ENCODE measurements at places on chromosomes 3 and 15. TPM values are rescaled to one million over a fixed set of nuclear protein-coding genes. Genes with fewer than 3 reads are reported as not detected.
A peak's percentile ranks its signal among the peaks of the same experiment; 100 is the strongest.

Gene GHSR
- not detected for total RNA-seq

DNA sequence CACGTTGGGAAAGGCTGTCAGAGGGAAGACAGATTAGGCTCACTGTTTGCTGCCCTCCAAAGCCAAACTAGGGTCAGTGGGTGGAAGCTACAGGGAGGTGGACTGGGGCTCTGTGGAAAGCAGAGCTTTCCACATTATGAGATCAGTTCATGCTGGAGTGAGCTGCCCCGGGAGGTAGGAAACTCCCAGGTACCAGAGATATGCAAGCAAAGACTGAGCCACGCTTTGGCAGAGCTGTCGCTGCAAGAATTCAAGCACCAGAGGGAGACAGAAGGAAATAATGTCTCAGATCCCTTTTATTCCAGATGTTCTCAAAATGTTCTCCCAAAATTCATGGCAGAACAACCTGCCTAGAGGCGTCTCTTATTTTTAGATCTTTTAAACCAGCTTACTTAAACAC is 286.6 kb downstream of the WDR72 start:
- no peak for DNase-seq

Gene RPP25
- total RNA-seq: 7.6 TPM

GRCh38 chr15:81886591-81886990 is 159.2 kb downstream of the MEX3B start:
- DNase-seq: no peak

Gene FILIP1L
- 19.8 TPM for total RNA-seq

DNA sequence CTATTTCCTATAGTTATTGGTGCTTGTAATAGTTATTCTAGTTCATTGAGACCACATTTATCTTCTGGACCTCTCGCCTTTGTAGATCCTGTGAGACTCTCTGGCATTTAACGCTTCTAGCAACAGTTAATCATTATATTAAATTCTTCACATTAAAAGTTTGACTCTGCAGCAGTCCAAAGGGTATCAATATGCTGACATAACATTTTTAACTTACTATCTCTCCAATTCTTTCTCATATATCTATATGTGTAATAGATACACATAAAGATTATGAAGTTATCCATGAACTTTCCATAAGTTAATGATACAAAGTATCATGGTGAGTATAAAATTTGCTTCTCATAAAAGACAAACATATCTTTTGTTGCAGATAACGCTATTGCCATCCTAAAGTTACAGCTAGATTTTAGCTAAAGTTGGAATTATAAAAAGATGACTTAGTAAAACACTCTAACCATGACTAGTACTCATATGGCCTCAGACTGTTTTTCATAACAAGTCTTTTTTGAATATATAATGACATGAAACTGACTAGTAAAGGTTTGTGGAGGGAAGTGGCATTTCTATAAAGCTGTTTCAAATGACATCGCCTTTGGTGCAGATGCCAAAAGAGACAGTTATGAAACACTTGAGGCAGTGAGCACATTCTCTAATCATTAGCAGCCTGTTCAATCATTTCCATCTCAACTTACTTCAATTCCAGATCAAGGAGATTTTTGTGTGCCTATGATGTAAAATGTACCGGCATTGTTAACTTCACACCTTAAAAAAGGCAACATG is 379.3 kb upstream of the CBLB start:
- DNase-seq: no peak

Gene AHSG
- not detected for total RNA-seq

GRCh38 chr3:29267226-29267625 is 13.6 kb upstream of the RBMS3 start:
- no peak for DNase-seq

- DNase-seq: no peak
Observed at GRCh38 chr3:77324105-77324504, 284.2 kb downstream of the ROBO2 start.

Gene CCDC191
- 13.2 TPM for total RNA-seq

Gene SETD5
- 63.0 TPM for total RNA-seq

Gene TGM5
- 2.7 TPM for total RNA-seq

- DNase-seq: no peak
Observed at GRCh38 chr3:124937049-124937448, 2.5 kb upstream of the MUC13 start.

Gene MRAS
- 74.8 TPM for total RNA-seq

DNA sequence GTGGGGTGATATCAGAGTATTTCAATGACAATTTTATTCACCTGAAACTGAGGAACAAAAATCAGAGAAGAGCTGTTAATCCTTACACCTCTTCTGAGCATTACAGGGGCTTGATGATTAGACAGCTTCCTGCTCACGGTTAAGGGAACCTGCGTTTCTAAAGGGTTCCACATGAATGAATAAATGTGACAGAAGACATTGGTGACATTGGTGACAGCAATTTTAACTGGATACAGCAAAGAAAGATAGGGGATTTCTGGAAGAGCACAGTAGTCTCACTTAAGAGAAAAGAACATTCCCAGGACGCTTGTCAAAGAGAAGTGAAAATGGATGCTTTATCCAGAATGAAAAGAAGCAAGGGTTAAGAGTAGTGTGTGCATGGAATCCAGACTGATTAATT is 235.9 kb upstream of the CNTN3 start:
- no peak for DNase-seq

GRCh38 chr3:134776518-134776917 is 18.5 kb upstream of the EPHB1 start:
- DNase-seq: no peak

- DNase-seq: peak; percentile 64
Observed at GRCh38 chr3:50154840-50155490, at the start of gene SEMA3F. Gene SEMA3F, plus strand, starts transcription at chr3:50155324. Its CDS starts 4,299 bp downstream, at chr3:50159623.

Gene EFHB
- 1.3 TPM for total RNA-seq

- DNase-seq: no peak
Observed at GRCh38 chr3:99931059-99931458, 113.4 kb downstream of the CMSS1 start.

DNA sequence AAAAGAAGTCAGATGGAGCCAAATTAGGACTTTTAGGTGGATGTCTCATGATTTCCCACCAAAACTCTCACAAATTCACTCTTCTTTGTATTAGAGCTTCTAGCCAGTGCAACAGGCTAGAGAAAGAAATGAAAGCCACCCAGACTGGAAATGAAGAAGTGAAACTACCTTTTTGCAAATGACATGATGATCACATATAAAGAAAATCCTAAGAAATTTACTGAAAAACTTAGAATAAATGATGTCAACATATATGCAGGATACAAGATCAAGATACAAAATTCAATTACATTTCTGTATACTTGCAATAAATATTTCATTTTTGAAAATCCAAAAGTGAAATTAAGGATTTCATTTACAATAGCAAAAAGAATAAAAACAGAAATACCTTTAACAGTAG is 110.8 kb downstream of the LRIG1 start:
- DNase-seq: no peak

Gene PCBP4
- total RNA-seq: 36.2 TPM

- DNase-seq: no peak
Observed at GRCh38 chr3:359672-360071, 163.1 kb downstream of the CHL1 start.

Gene SLC22A13
- total RNA-seq: not detected

Gene FAM81A
- total RNA-seq: not detected

Gene EIF4E3
- total RNA-seq: 34.4 TPM

Gene CPNE9
- not detected for total RNA-seq

GRCh38 chr15:78177447-78177873 is 28.3 kb downstream of the IDH3A start:
- DNase-seq: no peak

- DNase-seq: no peak
Observed at GRCh38 chr15:81843226-81843625, 202.6 kb downstream of the MEX3B start.

DNA sequence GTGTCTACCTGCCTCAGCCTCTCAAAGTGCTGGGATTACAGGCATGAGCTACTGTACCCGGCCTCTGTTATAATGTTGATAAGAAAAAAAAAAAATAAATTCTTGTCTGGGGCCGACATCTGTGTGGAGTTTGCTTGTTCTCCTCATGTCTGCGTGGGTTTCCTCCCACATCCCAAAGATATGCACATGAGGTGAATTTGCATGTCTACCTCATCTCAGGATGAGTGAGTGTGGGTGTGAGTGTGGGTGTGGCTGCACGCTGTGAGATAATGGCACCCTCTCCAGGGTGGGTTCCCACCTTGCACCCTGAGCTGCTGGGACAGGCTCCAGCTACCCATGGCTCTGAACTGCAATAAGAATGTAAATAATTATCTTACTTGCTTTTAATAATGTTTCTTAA is 25.9 kb upstream of the UACA start:
- no peak for DNase-seq

- no peak for DNase-seq
Observed at GRCh38 chr3:58242340-58242739, 4.7 kb downstream of the ABHD6 start.

DNA sequence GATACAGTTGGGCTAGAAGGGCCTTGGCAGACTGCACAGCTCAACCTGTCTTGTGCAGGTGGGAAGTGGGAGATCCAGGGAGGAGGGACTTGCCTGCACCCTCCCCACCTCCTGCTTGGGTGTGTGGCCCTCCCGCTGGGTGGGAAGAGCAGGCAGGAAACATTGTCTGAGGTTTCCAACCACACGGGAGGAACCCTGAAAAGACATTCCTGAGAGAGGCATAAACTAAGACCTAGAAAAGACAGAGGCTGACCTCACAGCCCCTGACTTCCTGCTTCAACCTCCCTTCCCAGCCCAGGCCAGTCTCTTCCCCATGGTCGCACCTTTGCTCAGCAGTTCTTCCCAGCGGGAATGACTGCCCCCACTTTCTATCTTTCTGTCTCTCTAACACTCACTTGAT is 46.3 kb upstream of the INSYN1 start:
- no peak for DNase-seq

DNA sequence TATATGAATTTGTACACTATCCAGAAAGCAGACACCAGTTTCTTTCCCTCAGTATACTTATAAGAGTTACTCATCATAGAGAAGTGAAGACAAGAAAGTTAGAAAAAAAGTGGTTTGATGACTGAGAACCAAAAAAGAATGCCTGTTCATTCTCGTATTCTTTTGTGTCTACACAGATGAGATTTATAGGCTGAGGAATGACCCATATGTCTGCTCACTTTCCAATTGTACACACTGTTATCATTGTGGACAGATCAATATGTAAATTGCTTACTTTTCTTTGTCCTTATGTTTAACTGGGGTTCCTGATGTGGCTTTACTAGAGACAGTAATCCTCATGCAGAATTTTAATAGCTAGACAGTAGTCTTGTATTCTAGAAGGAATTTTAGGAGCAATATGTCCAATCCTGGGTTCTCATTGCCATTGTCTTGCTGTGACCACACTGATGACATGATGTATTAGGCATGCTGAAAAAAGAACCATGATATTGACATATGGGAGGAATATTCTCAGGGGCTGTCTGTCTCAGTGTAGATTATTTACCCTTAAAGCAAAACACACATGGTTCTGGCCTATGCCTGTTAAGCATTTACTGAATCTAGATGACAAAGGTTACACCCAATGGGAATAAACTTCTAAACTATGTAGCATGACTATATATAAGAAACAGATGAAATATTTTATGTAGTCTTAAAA is 669.7 kb downstream of the ROBO1 start:
- DNase-seq: no peak

Gene CCNB2
- total RNA-seq: 3.5 TPM
